ENCODE measurements at places on chromosomes 4 and X. TPM values are rescaled to one million over a fixed set of nuclear protein-coding genes. Genes with fewer than 3 reads are reported as not detected.

DNA sequence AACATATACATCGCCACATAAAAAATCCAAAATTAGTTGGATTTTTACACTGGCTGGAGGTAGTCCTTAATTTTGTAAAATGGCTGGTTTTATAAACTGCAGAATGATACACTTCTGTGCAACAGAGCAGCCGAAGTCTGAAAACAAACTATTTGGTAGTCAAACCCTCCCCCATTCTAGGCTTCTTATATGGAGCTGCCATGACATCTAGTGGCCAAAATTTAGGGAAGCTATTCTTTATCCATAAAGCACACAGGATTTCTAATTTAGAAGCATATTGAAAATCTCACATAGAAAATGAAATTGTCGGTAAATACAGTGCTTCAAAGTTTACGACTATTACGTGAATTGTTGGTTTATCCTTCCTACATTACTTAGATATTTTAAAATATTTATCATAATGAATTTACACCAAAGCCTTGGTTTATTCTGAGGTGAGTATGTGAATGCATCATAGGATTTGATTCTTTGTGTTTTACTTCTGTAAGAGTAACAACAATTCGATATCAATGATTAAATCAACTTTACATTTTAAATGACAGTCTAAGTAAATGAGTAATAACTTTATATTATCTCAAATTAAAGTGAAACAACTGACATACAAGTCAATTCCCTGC, 113.4 kb upstream of the FAM241A start:
- DNase-seq: no peak

DNA sequence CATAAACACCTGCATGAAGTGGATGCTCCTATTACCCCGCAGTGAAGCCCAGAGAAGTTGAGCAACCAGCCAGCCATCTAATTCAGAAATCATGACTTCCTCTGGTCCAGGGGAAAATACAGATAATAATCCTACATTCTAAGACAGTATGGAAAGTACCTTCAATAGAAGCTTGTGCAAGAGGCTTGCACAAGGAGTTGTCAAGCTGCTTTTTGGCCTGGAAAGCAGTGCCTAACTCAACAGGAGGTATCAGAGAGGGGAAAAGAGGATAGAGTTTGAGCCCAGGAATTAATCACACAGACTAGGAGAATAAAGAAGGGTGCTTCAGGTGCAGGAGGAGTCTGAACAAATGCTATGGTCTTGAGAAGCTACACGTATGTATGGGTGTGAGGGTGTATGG, 26.7 kb downstream of the TMEM192 start:
- no peak for DNase-seq

GRCh38 chr4:88514557-88515511, 8.7 kb downstream of the PYURF start:
- no peak for DNase-seq

GRCh38 chrX:136582624-136583023, 50.6 kb downstream of the VGLL1 start:
- no peak for DNase-seq

- DNase-seq: no peak
Observed at GRCh38 chr4:169115144-169115896, 105.3 kb upstream of the CBR4 start.

The SOX3 gene
- not detected for total RNA-seq

The JAKMIP1 gene
- not detected for total RNA-seq

The SSX4 gene
- total RNA-seq: not detected

The VCX3B gene
- not detected for total RNA-seq
